ENCODE measurements at places on chromosomes 2 and 18.

GRCh38 chr18:50107468-50107977, 87.4 kb downstream of the MYO5B start:
- DNase-seq: no peak

DNA sequence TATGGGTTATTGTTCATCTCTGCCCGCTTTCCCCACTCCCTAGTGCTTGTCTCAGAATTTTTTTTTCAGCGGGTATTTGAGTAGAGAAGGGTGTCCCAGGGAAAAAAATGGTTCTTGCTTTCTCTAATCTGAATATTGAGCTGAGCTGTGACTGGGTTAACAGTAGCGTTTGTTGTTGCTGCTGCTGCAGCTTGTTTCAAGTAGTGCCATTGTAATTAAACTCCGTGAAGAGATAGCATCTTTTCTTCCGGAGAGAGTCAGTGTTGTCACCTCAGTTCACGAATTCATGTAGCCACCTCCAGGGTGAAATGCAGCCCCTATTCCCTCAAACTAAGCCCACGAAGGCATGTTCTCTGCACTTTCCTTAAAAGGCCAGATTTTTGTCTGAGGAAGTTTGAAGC, 1.5 kb upstream of the AAK1 start:
- no peak for DNase-seq

DNA sequence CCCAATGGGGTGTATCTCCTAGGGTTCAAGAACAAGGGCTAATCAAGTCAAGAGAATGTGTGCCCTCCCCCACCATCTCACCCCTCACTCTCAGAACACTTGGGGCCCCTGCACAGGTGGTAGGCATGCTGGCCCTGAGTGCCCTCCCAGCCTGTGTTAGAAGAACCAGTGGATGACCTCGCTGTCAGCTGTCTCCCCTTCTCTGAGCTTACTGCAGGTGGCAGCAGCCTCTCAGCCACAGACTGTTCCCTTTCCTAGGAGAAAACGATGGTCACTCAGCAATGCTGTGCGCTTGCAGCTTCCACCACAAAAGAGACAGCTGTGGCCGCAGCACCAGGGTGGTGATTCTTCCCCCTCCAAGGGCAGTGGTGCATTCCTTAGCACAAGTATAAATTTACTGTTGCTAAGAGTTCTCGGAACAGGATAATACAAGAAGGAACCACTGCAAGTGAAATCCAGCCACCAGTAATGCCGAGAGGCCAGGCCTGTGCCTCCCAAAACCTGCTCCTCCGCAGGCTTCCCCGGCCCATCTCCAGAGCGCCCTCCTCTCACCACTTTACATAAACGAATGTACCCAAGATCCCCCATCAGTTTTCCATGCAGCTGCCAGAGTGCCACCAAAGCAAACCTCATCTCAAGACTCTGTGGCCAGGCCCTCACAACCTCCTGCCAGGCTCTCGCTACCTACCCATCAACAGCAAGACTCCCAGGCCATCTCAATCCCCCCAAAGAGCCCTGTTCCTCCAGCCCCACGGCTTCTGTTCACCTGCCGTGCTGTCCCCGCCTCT, 935 bp upstream of the RAMP1 start:
- no peak for DNase-seq

DNA sequence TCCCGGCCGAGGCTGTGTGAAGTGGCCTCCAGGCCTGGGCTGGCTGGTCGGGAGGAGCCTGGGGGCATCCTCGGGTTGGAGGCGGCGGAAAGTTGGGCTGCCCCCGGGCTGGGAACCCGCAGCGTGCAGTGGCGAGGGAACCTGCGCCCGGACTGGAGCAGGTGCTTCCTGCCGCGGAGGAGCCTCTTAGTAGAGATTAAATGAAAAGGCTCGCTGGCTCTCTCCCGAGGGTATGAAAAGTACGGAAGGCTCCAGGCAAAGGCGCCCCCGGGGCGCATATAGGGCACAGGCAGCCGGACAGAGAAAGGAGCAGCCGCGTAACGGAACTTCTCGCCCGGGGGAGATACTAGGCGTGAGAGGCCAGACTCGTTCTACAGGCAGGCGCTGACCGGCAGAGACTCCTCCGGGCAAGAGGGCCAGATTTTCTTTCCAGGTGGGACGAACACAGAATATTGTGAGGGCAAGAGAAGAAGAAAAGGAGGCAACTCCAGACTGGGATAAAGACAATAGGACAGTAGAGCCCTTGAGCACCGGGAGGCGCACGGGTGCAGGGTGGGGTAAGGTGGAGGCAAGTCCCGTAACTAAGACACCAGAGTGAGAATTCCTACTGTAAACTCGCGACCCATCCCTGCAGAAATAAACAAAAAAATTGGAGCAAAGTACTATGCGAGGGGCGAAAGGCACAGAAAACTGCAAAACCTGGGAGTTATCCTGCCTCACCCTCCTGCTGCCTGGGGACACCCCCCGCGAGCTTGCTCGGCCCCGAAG, 816 bp downstream of the CDH2 start:
- DNase-seq: no peak

DNA sequence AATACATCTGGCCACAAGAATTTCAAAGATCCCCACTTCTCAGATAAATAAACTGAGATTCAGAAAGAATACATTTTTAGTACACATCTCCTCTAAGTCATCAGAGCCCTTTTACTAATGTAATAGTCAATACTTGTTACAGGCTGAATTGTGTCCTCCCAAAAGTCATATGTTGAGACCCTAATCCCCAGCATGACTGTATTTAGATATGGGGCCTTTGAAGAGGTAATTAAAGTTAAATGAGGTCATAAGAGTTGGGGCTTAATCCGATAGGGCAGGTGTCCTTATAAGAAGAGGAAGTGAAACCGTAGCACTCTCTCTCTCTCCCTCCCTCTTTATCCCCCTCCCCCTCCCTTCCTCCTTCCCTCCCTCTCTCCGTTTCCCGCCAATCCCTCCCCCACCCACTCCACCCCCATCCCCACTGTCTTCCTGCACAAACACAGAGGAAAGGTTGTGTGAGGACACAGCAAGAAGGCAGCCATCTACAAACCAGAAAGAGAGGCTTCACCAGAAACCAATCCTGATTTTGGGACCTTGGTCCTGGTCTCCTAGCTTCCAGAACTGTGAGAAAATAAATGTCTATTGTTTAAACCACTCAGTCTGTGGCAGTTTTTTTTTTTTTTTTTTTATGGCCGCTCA, 66.6 kb upstream of the ZNF397 start:
- no peak for DNase-seq

- DNase-seq: no peak
These were observed 55.8 kb downstream of the PLEKHA3 start for GRCh38 chr2:178536037-178536436.

- DNase-seq: no peak
These were observed 97.2 kb downstream of the SMAD7 start for GRCh38 chr18:48853588-48853987.
